Adrenal gland (tissue), 19 donors: ENCODE measurements at places on chromosomes 4 and X. TPM values are rescaled to one million over a fixed set of nuclear protein-coding genes. Genes with fewer than 3 reads are reported as not detected.

Gene MECP2
- 49.1 TPM for total RNA-seq

Gene SAGE1
- total RNA-seq: not detected

GRCh38 chrX:11215191-11215921, 77.9 kb upstream of the AMELX start:
- H3K4me3 ChIP-seq: no peak overlapping the region
- no peak overlapping the region for H3K27ac ChIP-seq
- no peak for DNase-seq

DNA sequence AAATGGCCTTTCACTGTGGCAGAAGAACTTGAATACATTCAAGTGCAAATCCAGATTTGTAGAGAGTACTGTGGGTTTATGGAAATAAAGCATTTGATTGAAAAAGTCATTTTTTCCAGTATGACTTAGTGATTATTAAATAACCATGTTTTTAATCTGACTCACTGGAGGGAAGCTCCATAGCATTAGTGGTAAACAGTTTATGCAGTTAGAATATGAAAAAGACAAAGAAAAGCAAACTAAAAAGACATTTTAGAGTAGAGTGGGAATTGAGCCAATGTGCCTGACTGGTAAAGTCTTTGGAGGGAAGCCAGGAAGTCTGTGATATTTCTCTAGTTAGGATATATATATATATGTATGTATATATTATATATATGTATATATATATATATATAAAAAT, 53.4 kb downstream of the FAT4 start:
- no peak overlapping the region for H3K27ac ChIP-seq
- DNase-seq: no peak
- no peaks in the 10 kb centered on the region for H3K27me3 ChIP-seq

DNA sequence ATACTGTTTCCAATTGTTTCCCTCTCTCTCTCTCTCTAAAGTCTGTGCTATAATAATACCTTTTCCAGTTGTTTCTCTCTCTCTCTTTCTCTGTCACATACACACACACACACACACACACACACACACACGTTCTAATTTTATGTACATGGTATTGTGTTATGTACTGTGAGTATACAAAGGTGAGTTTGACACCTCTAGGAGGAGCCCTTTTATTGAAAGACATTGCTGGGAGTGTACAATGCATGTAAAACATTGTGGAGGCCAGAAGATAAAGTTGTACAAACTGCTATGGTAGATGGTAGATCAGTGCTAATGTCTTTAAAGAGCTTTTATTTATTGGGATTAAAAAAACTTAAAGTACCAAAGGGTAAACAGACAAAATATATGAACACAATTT, 53.6 kb downstream of the BLTP1 start:
- no peaks in the 10 kb centered on the region for H3K27me3 ChIP-seq
- no peak overlapping the region for H3K27ac ChIP-seq
- no peak overlapping the region for H3K4me3 ChIP-seq
- no peak for DNase-seq

Gene SPOCK3
- total RNA-seq: not detected
